Hypothalamus (tissue), 51 donors: ENCODE measurements at places on chromosomes 13 and 19.
A peak's percentile ranks its signal among the peaks of the same experiment; 100 is the strongest.

DNA sequence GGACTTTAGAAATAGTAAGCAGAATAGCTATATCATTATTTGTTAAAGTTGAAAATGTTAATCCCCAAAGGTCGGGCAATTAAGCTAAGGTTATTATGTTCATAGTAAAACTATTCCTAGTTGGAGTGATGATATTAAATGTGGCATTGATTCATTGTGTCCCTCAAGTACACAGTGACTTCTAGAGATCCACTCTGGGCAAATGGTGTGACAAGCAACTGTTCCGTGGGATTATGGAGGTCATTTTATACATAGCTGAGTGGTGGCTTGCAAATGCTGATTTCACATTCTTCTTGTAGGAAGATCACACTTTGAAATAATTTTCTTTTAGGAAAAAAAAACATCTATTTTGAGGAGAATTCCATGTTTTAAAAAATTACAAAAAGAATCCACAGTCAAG lies 317.8 kb downstream of the ATP8A2 start:
- no peak for DNase-seq

GRCh38 chr13:66506979-66507378 lies 723.2 kb downstream of the PCDH9 start:
- no peak for DNase-seq

GRCh38 chr19:53660584-53660983 lies 28.8 kb downstream of the DPRX start:
- DNase-seq: no peak

DNA sequence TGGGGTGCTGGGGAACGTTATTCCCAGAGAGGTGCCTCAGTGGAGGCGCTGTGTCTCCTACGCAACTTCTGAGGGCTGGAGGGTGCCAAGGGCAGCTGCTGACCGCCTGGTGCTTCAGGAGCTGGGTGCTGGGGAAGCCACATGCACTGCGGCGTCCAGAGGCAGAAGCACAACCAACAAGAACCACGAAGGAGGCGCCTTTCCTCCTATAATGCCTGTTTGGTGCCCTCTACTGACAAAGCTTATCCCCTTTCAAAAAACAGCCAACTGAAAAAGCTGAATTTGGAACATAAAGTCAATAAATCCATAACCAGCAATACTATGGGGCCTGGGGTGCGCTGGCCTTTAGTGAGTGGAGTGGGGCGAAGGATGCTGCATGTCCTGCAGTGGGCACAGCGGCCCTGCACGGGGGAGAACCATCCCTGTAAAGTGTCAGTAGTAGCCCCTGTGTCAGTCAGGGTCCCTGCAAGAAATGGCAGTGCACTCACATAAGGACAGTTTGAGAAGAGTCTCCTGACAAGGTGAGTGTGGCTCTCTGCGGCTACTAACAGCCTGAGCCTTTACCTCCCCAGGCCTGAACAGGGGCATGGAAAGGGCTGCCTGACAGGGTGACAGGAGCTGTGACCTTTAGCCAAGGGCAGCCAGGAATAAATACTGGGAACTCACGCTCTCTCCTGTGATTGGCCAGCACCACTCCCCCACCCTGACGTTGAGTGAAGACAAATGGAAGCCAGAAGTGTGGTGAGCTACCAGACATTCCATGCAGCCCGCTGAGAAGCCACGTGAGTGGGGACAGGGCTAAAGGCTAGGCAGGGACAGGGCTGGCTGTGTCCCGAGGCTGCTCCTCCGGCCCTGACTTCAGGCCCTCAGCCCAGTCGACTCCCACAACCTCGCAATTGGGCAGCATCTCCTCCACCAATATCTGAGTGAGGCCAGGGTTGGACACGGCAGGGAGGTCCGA lies 4.5 kb upstream of the B3GNT8 start:
- no peak for DNase-seq

GRCh38 chr19:47514151-47514868 lies 553 bp downstream of the NAPA start:
- no peak for DNase-seq

GRCh38 chr13:66689628-66690027 lies 540.5 kb downstream of the PCDH9 start:
- peak; percentile 19 for DNase-seq

DNA sequence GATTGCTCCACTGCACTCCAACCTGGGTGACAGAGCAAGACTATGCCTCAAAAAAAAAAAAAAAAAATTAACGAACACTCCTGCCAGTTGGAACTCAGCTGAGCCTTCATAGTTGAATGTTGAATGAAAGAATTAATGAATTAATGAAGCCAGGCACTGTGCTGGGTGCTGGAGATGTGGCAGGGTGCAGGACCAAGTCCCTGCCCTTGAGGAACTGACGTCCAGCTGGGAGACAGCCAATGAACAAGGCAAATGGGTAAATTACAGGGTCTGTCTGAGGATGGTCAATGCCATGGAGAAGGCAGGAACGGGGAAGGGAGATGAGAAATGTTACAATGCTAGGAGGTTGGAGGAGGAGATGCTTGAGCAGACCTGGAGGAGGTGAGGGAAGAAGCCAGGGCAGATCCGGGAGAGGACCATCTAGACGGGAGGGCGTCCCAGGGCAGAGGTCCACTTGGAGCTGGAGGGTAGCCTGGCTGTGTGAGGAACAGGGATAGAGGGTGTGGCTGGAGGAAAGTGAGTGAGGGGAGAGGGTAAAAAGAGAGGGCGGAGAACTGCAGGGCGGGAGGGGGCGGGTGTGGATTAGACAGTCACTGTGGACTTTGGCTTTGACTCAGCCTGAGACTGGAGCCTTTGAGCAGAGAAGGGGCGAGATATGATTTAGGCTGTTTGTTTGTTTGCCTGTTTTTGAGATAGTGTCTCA lies 16.8 kb upstream of the IGSF23 start:
- DNase-seq: no peak

DNA sequence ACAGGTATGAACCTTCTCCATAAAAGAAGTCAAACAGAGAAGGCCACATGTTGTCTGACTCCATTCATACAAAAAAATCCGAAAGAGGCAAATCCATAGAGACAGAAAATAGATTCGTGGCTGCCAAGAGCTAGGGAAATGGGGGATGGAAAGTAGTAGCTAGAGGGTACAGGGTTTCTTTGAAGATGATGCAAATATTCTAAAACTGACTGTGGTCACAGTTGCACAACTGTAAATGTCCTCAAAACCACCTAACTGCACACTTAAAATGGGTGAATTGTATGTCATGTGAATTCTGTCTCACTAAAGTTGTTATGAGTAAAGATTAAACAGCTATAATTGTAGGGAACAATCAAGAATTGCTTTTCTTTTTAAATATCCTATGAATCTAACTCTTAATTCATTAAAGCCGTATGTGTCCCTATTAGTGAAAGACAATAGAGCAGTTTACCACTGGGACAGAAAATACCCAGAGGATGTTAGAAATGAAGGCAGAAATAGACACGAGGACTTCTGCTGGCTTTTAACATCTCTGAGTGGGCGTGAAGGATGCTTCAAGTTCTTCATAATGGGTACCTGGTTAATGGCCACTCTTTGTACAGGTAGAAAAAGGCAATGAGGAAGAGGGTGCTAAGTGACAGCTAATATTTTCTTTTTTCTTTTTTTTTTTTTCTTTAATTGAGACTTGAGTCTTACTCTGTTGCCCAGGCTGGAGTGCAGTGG lies 21.2 kb downstream of the INSR start:
- no peak for DNase-seq

DNA sequence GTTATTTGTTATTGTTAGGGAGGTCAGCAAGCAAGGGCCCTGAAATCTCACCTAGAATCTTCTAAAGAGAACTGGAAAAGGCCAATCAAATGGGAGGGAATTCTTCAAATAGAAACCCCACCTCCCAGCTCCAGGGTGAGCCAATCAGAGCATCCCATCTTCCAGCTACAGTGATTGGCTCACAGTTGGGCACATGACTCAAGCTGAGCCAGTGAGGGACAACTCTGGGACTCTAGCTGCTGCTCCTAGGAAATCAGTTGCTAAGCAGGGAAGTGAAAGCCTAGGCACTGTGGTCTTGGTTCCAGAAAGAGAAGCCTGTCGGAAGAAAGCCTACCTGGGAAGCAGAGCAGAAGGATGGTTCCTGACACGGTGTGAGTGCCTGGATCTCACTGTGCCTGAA lies 13.4 kb downstream of the TM6SF2 start:
- DNase-seq: no peak

DNA sequence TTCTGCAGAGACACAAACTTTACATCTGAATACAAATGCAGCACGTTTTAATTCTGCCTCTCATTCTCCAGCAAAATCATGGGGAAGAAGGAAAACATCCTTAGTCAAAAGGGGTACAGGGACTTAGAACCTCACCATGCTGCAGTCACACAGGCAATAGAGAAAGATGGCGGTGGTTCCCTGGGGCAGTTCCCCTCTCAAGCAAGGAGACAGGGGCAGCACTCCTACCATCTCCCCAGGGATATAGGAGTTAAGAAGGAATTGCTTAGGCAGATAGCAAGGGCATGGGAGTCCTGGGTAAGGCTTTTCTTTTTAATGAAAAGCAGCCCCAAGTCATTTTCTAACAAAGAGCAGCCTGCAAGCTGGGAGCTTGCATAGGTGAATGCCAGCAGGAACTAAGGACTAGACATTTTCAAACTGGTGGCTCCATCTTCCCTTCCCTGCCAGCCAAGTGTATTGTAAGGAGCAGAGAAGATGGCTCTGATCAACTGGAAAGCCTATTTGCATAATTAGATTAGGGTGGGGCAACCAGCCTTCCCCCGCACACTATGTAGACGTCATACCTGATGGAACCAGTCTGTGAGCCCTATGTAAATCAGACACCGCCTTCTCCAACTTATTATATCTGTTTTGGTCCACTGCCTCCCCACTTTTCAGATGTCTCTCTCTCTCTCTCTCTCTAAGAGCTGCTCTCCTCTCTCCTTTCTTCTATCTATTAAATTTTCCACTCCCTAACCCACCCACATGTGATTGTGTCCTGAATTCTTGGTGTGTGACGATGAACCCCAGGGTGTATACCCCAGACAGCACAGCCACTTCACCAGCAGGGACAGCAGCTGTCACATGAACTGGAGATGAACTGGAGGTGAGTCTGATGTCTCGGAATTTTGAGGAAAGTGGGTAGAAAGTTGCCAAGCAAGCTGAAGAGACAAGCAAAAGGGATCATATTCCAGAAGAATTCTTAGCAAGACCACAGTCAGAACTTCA lies 514.5 kb downstream of the IRS2 start:
- DNase-seq: no peak

DNA sequence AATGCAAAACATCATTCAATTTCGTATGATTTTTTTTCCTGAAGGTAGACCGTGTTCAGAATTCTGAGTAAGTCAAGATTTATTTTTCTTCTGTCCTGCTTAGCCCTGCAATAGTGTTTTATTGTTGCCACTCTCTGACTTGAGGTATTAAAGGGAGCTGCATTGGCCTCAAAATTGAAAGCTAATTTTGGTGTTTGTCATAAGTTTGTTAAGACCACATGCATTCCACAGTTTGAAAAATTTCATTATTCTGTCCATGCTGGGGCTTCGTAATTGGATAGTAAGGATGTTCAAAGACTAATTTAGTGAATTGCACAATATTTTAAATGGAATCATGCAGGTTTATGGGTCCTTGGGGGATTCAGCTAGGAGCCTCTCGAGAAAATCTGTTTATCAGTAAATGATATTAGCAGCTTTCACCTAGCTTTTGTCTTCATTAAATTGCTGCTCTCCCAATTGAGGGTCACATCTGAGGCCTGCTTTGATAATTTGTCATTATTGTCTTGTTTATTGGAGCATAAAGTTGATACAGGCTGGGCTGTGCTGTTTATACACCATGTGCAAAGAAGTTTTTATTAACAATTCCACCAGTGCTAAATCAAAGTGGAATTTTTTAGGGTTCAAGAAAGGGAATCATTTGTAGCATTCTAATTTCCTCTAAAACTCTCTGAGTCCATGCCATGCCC lies 339.8 kb upstream of the OBI1 start:
- DNase-seq: no peak

DNA sequence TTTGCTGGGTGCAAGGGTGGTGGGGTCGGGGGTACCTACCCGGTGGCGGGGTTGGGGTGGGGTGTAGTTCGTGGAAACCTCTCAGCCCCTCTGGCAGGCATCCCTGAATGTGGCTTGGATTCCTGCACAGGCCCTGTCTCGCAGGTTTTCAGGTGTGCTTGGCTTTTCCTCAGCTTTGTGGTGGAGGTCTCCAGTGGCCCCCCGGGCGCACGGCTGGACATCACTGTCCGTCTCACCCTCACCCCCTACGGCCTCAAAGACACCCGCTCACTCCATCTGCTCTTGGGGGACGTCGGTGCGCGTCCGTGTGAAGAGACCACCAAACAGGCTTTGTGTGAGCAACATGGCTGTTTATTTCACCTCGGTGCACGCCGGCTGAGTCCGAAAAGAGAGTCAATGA lies 44.3 kb downstream of the ZNF146 start:
- DNase-seq: no peak

DNA sequence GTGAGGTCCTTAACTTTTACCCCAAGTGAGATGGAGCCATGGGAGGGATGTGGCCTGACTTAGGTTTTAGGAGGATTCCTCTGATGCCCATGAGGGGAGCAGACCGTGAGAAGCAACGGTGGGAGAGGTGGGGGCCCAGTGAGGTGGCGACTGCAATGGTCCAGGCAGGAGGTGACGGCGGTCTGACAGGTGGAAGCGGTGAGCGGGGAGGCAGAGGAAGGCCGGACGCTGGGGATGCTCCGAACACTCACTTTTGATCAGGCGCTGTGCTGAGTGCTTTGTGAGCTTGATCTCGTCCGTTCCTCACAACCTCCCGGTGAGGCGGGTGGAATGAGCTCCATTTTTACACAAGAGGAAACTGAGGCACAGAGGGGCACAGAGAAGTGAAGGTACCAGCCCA lies 11.6 kb downstream of the NOVA2 start:
- DNase-seq: no peak

- no peak for DNase-seq
Measured at GRCh38 chr19:8302734-8303133, 5.4 kb downstream of the CD320 start.

- no peak for DNase-seq
Measured at GRCh38 chr19:4052114-4052992, 14.3 kb downstream of the ZBTB7A start.

DNA sequence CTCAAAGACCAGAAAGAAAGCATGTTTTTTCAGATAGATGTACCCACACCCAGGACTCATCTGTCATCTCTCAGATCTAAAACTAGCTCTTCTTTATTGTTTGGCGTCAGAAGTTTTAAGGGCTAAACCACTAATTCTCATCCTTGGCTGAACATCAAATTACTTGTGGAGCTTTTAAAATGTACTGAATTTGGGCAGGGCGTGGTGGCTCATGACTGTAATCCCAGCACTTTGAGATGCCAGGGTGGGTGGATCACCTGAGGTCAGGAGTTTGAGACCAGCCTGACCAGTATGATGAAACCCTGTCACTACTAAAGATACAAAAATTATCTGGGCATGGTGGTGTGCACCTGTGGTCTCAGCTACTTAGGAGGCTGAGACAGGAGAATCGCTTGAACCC lies 47.4 kb downstream of the RCBTB2 start:
- no peak for DNase-seq

- DNase-seq: no peak
Measured at GRCh38 chr19:42693760-42694350, 46.4 kb downstream of the PSG3 start.

- DNase-seq: no peak
Measured at GRCh38 chr19:58042495-58043340, 8.9 kb downstream of the ZSCAN1 start.

GRCh38 chr13:43077046-43077445 lies 53.7 kb downstream of the DNAJC15 start:
- no peak for DNase-seq
